Placental epithelial cell (primary cell): ENCODE measurements at places on chromosomes 1 and 21. TPM values are rescaled to one million over a fixed set of nuclear protein-coding genes. Genes with fewer than 3 reads are reported as not detected.

Gene NCAM2
- not detected in 2 replicates for total RNA-seq

Gene PTCH2
- under 0.01 TPM in 1 of 2 replicates, not detected in the other for total RNA-seq

Gene SLC9A1
- total RNA-seq = 10.0 and 11.4 TPM in 2 replicates

Gene PLK3
- 6.3 and 18.9 TPM in 2 replicates for total RNA-seq

Gene OR2L13
- not detected in 2 replicates for total RNA-seq

Gene FAM167B
- total RNA-seq = 1.2 TPM in 1 of 2 replicates, not detected in the other

Gene OR2T2
- total RNA-seq = 9.0 and 16.1 TPM in 2 replicates

Gene SPRR2B
- not detected in 2 replicates for total RNA-seq

Gene C1orf141
- total RNA-seq = not detected in 2 replicates

Gene GBP1
- 2.1 and 3.1 TPM in 2 replicates for total RNA-seq

Gene PGBD5
- total RNA-seq = 0.11 and 0.79 TPM in 2 replicates

Gene ADORA1
- 0.39 and 0.87 TPM in 2 replicates for total RNA-seq

Gene PRKAA2
- total RNA-seq = under 0.01 and 0.11 TPM in 2 replicates

Gene LZIC
- 18.1 and 27.2 TPM in 2 replicates for total RNA-seq

Gene LAD1
- total RNA-seq = 22.8 and 33.3 TPM in 2 replicates

Gene CYP4A11
- not detected in 2 replicates for total RNA-seq

Gene LRRC3
- 1.1 and 1.2 TPM in 2 replicates for total RNA-seq

Gene TEX38
- not detected in 2 replicates for total RNA-seq

Gene NGF
- total RNA-seq = 2.7 and 3.1 TPM in 2 replicates
